ENCODE measurements at places on chromosomes 2 and 18.

- no peak for DNase-seq
These were observed 1026.7 kb upstream of the ACVR2A start for GRCh38 chr2:146818122-146818521.

DNA sequence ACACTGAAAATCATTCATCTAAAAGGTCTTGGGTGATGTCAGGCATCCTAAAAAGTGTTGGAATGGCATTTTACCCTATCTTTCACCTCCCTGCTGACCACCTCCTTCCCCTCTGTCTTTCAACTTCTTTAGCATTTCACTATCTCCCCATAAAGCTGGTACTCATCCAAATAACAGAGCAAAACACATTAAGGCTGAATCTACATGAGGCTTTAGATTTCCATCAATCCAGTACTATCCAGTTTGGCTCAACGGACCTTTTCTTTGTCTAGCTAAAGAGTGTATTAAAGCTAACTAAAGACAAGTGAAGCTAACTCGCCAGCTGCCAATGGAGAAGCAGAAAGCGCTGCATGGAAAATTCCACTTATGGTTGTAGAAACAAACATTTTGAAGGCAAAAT is 122.5 kb upstream of the NCKAP5 start:
- no peak for DNase-seq

DNA sequence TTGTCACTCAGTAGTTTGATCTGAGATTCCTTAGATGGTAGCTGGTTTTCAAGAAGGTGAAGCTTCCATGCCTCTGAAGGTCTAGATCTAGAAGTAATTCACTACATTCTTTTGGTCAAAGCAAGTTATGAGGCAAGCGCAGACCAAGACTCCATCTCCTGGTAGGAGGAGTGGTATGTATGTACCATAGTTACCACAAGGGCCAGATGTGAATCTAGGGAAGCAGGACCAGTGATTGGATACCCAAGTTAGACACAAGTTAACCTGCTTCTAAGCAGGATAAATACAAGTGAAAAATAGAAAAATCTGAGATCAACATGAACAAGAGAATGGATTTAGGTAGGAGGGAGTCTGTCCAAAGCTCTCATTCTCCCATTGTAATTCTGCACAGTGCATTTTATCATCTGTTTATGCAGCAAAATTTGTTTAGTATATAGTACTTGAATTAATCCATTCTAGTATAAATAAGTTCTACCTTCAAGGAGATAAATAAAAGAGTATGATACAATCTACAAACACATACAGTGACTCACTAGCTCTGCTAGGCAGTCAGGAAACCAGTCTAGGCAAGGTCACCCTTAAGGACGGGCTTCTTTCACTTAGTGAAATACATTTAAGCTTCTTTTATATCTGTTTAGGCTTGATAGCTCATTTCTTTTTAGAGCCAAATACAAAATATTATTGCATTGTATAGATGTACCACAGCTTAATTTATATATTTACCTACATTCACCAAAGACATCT is 14.2 kb upstream of the DOCK10 start:
- no peak for DNase-seq

GRCh38 chr2:145088756-145089155 is 568.8 kb upstream of the ZEB2 start:
- no peak for DNase-seq

DNA sequence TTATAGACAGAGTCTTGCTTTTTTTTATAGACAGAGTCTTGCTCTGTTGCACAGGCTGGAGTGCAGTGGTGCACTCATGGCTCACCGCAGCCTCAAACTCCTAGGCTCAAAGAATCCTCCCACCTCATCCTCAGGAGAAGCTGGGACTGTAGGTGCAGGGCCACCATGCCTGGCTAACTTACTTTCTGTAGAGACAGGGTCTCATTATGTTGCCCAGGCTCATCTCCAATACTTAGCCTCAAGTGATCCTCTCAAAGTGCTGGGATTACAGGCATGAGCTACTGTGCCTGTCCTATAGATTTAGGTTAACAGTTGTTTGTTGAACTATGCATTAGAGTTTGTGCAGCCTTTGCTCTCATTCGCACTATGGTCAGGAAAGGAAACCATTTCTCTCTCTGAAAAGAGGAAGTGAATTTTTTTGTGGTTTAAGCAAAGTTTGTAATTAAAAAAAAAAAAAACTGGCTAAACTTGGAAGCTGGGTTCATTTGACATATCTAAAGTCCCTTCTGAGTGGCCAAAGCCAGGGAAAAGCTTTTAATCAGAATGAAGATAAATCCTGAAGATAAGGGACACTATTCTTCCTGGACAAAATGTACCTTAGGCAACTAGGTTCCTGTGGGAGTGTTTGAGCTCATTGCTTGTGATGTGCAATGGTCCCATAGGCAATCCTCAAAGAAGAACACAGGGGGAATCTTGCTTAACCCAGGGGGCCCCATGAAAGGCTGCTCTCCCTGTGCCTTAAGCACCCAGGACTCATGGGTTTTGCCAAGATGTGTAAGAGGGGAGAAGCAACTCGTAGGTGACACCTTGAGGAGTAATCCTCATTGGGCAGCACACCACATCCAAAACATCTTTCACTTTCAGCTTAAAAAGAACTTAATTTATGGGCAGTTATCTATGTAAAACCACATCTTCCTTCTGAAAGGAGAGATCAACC is 201.7 kb downstream of the MREG start:
- DNase-seq = no peak

- DNase-seq = no peak
These were observed 26.5 kb upstream of the PIK3C3 start for GRCh38 chr18:41928581-41928980.

- DNase-seq = no peak
These were observed 138.9 kb downstream of the MEIS1 start for GRCh38 chr2:66573821-66574233.

- DNase-seq = no peak
These were observed 20.8 kb upstream of the TNP1 start for GRCh38 chr2:216880509-216881184.

DNA sequence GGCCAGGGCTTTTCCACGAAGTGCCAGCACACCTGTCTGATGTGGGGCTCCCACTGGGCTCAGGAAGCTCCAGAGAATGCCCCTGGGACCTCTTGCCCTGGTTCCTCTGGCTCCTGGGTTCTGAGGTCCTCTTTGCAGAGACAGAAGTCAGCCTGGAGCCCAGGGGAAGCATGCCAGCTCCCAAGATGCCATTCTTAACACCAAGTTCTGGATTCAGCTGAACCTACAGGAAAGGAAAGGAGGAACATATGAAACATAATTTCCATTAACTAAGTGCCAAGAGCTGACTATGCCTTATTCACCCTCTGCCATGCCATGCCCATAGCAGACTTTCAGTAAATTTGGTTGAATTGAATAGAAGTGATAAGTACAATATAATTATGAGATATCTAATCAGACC is 21.9 kb downstream of the FAM124B start:
- no peak for DNase-seq

- DNase-seq = no peak
These were observed 129.4 kb upstream of the SP3 start for GRCh38 chr2:174094542-174094941.

- no peak for DNase-seq
These were observed 10.2 kb upstream of the SIX3 start for GRCh38 chr2:44931198-44931780.

DNA sequence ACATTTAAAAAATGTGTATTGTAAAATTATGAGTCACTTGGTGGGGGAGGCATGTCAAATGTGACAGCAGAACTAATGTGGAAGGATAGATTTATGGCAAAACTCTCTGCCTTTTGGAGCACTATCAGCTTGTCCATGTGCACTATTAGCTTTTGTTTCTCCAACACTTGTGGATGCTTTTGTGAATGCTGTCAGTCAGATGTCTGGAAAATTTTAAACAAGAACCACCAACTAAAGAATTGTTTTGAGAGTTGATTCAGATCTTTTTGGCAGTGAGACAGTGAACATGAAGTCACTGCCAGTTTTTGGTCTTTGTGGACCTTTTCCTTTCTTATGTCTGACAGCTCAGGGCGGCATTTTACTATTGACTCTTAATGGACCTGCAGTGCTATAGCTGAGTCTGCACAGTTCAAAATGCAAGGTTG is 72.4 kb downstream of the KIAA1328 start:
- no peak for DNase-seq

GRCh38 chr2:24899361-24899910 is 20.6 kb downstream of the ADCY3 start:
- no peak for DNase-seq

- DNase-seq = no peak
These were observed 35.1 kb downstream of the DCDC2C start for GRCh38 chr2:3738454-3738853.

GRCh38 chr18:7248877-7249276 is 18.0 kb downstream of the LRRC30 start:
- DNase-seq = no peak

DNA sequence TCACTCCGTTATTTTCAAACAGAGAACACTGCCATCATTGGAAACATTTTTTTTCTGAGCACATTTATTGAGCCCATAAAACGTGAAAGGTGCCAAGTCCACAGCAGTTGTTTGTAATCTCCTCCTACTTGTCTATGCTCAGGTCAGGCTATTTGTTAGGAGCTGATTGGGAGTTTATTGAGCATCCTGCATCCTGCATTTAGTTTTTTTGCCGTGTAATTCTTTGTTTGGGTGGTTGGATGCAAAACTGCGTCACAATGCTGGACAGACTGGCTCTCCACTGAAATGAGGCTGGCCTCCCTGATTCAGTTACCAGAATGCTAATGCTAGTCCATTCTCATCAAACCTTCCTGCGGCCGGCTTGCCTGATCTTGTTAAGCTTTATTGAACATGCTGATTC is 71.4 kb downstream of the RAPGEF4 start:
- DNase-seq = no peak
